Naive thymus-derived CD8-positive, alpha-beta T cell (primary cell): ENCODE measurements at places on chromosomes 6 and 20. TPM values are rescaled to one million over a fixed set of nuclear protein-coding genes. Genes with fewer than 3 reads are reported as not detected.
A peak's percentile ranks its signal among the peaks of the same experiment; 100 is the strongest.

- no peak for DNase-seq
- no peaks in the 10 kb centered on the region for H3K36me3 ChIP-seq
- H3K27ac ChIP-seq, result no peak within 1 kb of the TSS
- H3K4me1 ChIP-seq, result peaks cover 29% of the 10 kb centered on the region
- H3K4me3 ChIP-seq, result peak within 1 kb of the TSS; percentile 73
Observed at GRCh38 chr6:82363428-82364086, at the start of gene TPBG. Gene TPBG, plus strand, starts transcription at chr6:82363817. Its CDS starts 1,145 bp downstream, at chr6:82364962.

DNA sequence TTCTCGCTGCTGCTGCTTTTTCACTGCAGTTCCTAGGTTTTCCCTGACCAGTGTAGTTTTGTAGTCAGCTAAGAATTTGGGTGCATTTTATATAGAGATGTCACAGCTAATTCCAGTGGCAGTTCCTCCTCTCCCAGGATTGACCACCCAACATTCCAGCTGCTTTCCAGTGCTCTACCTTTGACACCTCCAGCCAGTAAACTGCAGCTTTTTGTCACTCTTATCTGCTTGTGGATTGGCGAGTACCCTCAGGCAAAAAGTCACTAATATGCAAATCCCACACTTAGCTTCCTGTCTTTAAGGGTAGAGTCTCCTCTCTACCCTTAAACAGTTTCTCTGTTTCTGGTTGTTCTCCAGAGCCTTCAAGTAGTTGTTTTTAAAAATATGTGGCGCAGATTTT is 146.9 kb upstream of the KCNG1 start:
- no peak overlapping the region for H3K27ac ChIP-seq
- DNase-seq, result no peak
- no peaks in the 10 kb centered on the region for H3K4me1 ChIP-seq
- H3K4me3 ChIP-seq, result no peak overlapping the region

DNA sequence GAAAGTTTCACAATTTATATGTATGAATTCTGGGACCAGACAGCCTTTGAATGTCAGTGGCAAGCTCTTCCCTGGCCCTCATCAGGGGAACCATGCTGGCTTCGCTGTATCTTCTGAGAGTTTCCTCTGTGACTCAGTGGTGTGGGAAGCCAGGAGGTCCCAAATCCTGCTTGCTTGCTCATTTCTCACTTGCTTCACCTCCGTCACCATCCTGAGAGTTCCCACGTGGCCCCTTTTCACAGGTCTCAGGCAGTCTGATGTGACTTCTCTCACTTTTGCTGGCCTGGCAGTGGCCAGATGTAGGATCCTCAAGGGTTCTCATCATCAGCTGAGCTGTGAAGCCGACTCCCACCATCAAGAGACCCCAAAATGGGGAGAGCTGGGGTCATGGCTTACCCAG is 28.4 kb upstream of the RIN2 start:
- no peaks in the 10 kb centered on the region for H3K4me1 ChIP-seq
- no peaks in the 10 kb centered on the region for H3K36me3 ChIP-seq
- H3K4me3 ChIP-seq, result no peak overlapping the region
- H3K27ac ChIP-seq, result no peak overlapping the region
- H3K27me3 ChIP-seq, result no peaks in the 10 kb centered on the region

DNA sequence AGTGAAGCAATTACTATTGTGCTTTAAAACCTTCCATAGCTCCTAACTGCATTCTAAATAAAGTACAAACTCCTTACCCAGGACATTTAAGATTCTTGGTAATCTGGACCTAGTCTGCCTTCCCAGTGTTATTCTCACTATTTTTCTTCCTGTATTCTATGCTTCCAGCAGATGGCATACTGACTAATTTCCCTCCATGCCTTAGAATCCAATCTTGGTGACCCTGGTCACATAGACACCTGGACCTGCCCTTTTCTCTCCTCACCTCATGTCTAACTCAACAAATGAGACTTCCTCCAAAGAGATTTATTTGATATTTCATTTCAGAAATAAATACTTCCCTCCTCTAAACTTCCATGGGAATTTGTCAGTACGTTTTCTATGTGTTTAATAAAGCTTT is 25.8 kb downstream of the ROS1 start:
- DNase-seq, result no peak
- H3K27ac ChIP-seq, result no peak overlapping the region
- no peak overlapping the region for H3K4me3 ChIP-seq
- H3K36me3 ChIP-seq, result no peaks in the 10 kb centered on the region
- H3K4me1 ChIP-seq, result no peaks in the 10 kb centered on the region

GRCh38 chr6:13832778-13833177 is 18.4 kb upstream of the MCUR1 start:
- H3K4me1 ChIP-seq, result no peaks in the 10 kb centered on the region
- no peak for DNase-seq
- H3K4me3 ChIP-seq, result no peak overlapping the region
- H3K27ac ChIP-seq, result no peak overlapping the region

DNA sequence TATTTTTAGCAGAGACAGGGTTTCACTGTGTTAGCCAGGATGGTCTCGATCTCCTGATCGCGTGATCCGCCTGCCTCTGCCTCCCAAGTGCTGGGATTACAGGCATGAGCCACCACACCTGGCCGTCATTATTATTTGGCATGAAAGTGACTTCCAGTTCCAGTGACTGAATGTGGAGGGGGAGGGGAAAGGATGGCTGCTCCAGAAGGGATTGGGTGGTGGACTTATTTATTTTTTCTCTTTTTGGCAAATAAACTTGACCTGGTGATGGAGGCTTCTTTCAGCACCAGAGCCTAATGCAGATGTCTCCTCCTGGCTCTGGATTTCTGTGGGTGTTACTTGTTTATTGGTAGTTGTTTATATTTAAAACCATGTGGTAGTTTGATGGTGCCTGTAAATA is 16.9 kb upstream of the SLC22A23 start:
- no peaks in the 10 kb centered on the region for H3K27me3 ChIP-seq
- no peak for DNase-seq
- no peaks in the 10 kb centered on the region for H3K4me1 ChIP-seq
- H3K36me3 ChIP-seq, result no peaks in the 10 kb centered on the region
- H3K27ac ChIP-seq, result no peak overlapping the region
- no peak overlapping the region for H3K4me3 ChIP-seq

DNA sequence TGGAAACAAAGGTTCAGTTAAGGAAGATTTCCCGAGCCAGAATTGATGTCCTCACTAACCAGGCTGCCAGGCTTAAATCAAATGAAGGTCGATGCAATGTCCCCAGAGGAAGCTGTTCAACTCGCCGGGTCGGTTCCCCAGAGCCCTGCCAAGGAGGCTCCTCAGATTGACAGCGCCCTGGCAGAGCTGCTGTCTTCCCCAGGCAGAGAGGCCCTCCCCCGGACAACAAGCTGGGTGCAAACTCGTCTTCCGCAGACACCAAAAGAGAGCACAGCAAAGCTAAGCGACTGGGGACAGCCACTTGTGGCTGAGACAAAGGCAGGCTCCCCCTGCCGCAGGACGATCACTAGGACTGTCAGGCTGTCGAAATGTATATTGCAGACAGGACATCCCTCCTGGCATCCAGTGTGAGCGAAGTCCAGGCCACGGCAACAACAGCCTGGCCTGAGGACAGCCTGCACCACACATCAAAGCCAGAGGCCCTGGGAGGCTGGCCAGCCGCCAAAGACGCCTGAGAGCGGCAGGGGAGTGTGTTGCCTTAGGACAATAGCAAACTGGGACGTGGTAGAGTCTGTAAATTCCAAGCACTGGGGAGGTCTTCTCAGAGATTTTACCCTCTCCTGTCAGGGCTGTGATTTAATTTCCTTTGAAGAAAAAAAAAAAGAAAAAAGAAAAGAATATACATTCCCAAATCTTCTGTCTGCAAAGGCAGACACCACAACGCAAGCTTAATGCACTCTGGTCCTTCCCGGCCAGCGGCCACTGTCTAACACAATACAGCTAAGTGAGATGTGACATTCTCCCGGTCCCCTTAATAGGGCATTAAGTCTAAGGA is 99.1 kb downstream of the HIVEP2 start:
- no peaks in the 10 kb centered on the region for H3K36me3 ChIP-seq
- H3K27ac ChIP-seq, result peak overlapping the region; percentile 93
- H3K4me3 ChIP-seq, result peak overlapping the region; percentile 88
- no peaks in the 10 kb centered on the region for H3K27me3 ChIP-seq
- H3K4me1 ChIP-seq, result peaks cover 98% of the 10 kb centered on the region
- peak; percentile 62 for DNase-seq

- DNase-seq, result no peak
- no peaks in the 10 kb centered on the region for H3K36me3 ChIP-seq
- no peak overlapping the region for H3K27ac ChIP-seq
- no peaks in the 10 kb centered on the region for H3K27me3 ChIP-seq
- no peaks in the 10 kb centered on the region for H3K4me1 ChIP-seq
Observed at GRCh38 chr6:161207200-161207599, 66.7 kb downstream of the AGPAT4 start.

GRCh38 chr6:114941078-114941477 is 598.3 kb upstream of the HS3ST5 start:
- no peaks in the 10 kb centered on the region for H3K4me1 ChIP-seq
- DNase-seq, result no peak
- no peaks in the 10 kb centered on the region for H3K36me3 ChIP-seq
- no peaks in the 10 kb centered on the region for H3K27me3 ChIP-seq
- H3K27ac ChIP-seq, result no peak overlapping the region

GRCh38 chr6:43228951-43229802 is at the start of gene DNPH1:
Gene DNPH1, minus strand, starts transcription at chr6:43229481. Its CDS starts 25 bp downstream, at chr6:43229456.
- peaks cover 49% of the 10 kb centered on the region for H3K4me1 ChIP-seq
- DNase-seq, result peak; percentile 62
- peak within 1 kb of the TSS; percentile 89 for H3K4me3 ChIP-seq
- H3K36me3 ChIP-seq, result no peaks in the 10 kb centered on the region

- H3K4me3 ChIP-seq, result peak overlapping the region; percentile 90
- H3K27ac ChIP-seq, result peak overlapping the region; percentile 84
- peaks cover 18% of the 10 kb centered on the region for H3K4me1 ChIP-seq
- no peaks in the 10 kb centered on the region for H3K36me3 ChIP-seq
- H3K27me3 ChIP-seq, result no peaks in the 10 kb centered on the region
Observed at GRCh38 chr6:26550250-26550993, 12.3 kb downstream of the HMGN4 start.

VIP gene
- polyA plus RNA-seq, result not detected

BNIP5 gene
- polyA plus RNA-seq, result not detected

SNAI1 gene
- polyA plus RNA-seq, result 0.25 TPM
